ENCODE measurements at places on chromosomes 1 and 21.

- DNase-seq, result no peak
Observed at GRCh38 chr21:33696465-33696864, 54.2 kb downstream of the ITSN1 start.

- DNase-seq, result peak; percentile 20
Observed at GRCh38 chr1:172533513-172534151, 682 bp downstream of the SUCO start.

GRCh38 chr1:6545276-6546112, 8.8 kb downstream of the NOL9 start:
- DNase-seq, result peak; percentile 60

GRCh38 chr1:196678510-196678884, 26.7 kb downstream of the CFH start:
- DNase-seq, result no peak

DNA sequence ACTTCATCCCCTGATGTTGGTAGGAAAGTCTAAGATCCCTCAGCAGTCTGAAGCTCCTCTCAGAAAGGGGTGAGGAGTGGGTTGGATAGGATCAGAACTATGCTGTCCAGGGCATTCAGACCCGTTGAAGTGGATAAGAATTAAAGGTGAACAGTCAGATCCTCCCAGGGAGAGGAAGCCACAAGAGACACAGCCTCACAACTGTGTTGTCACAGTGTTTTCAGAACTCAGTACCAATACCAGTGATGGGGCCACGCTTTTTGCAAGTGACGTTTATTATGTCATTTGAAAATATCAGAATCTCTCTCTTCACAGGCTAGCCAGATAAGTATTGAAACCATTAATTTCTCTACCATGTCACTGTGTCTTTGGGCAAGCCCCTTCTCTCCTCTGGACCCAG, 15.4 kb upstream of the EPS15 start:
- DNase-seq, result no peak

DNA sequence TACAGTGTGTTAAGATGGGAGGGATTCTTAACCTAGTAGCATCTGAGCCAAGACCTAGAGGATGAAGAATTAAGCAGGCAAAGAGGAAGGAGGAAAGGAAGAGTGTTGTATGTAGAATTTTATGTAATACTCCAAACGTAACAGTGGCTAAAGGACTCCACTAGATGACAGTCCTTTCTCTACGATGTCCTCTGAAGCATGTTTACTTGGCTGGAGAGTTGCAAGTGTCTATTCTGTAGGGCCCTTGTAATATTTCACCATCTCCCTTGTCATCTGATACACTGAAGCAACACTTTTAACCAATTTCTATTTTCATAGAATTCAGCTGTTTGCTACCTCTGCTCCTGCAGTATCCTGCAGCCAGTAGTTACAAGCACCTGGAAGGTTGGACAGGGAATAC, 2.2 kb upstream of the YBX1 start:
- no peak for DNase-seq

GRCh38 chr1:25590096-25590824, 26.3 kb upstream of the MAN1C1 start:
- no peak for DNase-seq

GRCh38 chr1:207918011-207918410, 7.1 kb upstream of the CD34 start:
- no peak for DNase-seq

- DNase-seq, result no peak
Observed at GRCh38 chr1:221806236-221806635, 64.3 kb upstream of the DUSP10 start.

DNA sequence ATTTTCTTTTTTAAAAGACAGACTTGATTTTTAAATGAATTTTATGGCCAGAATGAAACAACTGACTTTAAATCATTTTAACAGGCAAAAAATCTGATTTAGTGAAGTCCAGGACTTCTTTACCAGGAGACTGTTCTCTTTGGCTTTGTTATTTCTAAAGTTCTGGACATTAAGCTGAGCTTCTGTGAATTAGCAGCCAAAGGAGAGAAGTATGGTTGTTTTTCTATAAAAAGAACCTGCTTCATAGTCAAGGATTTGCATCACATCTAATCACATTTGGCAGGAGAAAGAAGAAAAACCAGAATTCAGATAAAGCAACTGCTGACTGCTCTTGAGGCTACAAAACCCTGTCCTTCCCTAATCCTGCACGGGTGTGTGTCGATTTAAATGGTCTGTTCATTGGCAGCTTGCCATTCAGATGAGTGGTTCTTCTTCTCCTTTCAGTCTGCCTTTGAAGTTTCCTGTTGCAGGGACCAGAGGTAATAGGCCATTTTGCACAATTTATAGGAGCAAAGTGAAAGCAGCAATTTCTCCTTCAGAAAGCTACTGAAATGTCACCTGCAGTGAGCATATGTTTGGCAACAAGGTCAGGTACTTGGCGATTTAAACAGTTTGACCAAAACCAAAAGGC, 215.4 kb downstream of the OLFM3 start:
- peak; percentile 48 for DNase-seq

DNA sequence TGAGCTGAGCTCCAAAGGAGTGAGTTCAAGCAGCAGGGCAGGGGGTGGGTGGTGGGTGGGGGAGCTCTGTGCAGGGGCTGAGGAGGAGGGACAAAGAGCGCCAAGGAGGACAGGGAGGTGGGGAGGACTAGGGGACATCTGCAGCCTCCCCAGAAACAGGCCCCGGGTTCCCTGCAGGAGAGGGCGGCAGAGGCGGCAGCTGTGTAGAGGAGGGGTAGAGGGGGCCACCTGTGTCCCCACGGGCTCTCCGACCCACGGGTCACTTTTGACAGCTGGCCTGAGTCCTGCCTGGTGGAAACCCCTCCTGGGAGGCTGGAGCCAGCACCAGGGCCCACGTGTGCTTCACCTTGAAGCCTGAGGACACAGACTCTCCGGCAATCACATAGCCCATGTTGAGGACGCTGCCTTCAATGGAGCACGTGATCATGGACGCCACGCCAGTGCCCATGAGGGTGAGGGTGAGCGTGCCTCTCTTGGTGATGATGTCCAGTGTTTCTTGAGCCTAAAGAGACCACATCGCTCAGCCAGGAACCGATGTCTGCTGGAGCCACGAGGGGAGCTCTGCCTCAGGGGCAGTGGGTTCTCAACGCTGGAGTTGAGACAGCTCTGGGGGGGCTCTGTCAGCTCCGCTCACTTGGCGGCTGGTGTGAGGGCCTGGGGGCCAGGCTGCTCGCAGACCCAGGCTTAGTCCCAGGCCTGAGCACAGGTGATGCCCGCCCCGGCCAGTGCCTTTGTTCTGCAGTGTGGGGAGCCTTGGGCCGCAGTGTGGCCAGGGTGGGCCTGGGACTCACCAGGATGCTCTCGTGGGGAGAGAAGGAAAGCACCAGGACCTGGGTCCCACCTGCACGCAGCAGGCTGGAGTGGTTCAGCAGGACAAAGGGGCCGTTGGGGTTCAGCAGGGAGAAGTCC, 6.6 kb upstream of the TMEM52 start:
- DNase-seq, result no peak

- no peak for DNase-seq
Observed at GRCh38 chr1:2976180-2976562, 45.1 kb upstream of the ACTRT2 start.

GRCh38 chr1:164380893-164381292, 178.1 kb upstream of the PBX1 start:
- DNase-seq, result no peak

DNA sequence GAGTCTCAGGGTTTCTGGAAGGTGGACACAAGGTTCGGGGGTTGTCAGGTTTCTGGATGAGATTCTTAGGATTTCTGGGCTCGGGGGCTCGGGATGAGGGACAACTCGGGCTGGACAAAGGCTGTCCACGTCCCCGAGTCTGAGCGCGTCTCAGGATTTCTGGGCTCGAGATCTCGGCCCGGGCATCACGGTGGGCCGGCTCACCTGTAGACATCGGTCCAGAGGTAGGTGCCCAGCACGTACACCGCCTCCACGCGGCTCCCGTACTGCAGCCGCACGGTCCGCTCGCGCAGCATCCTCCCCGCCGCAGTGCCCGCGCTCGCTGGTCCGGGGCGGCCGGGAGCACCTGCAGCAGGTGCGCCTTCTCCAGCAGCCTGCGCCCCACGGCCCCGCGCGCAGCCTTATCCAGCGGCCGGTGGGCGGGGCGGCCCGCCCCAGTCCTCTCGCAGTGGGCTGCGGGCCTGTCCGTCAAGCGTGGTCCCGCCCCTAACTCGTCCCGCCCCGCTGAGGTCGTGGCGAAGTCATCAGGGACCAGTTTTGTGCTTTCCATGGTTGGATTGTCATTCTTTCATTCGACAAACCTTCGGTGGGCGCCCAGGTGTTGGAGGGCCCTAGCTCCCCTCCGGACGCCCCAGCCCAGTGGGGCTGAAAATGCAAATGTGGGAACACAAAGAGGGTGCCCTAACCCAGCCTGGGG, at the start of gene PADI2:
PADI2 (minus strand) TSS at position 376 of the 697 bp plus-strand sequence; CDS start at position 296, 80 bp downstream.
- no peak for DNase-seq

DNA sequence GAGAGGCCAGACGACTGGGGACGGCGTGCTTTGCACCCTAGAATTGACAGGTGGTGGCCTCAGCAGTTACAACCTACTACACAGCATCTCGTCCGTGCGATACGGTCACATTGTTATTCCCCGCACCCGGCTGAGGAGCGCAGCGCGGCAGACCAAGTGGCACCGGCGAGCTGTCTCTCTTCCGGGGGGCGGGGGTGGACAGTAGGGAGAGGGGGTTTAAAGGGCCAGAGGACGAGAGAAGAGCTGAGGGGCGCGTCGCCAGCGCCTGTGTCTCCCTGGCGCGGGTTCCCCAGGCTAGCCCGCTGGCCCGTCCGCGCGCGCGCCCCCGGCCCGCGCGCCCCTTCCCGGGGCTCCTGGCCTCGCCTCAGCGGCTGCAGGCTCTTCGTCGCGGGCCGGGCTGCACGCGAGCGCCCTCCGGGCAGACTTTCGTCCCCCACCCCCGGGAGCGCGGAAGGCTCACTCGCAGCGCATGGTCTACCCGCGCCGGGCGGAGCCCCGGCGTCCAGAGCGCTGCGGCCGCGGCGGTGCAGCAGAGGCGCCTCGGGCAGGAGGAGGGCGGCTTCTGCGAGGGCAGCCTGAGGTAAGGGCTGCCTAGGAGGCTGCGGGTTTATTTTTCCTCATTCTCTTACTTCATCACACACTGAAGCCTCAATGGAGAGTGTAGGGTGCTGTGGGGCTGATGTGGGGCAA, at the start of gene PDE4B:
PDE4B (plus strand) TSS at position 227 of the 690 bp plus-strand sequence.
- no peak for DNase-seq

- DNase-seq, result no peak
Observed at GRCh38 chr21:29637134-29637533, 302.7 kb downstream of the GRIK1 start.

- DNase-seq, result no peak
Observed at GRCh38 chr1:68276448-68276847, 44.1 kb upstream of the WLS start.

DNA sequence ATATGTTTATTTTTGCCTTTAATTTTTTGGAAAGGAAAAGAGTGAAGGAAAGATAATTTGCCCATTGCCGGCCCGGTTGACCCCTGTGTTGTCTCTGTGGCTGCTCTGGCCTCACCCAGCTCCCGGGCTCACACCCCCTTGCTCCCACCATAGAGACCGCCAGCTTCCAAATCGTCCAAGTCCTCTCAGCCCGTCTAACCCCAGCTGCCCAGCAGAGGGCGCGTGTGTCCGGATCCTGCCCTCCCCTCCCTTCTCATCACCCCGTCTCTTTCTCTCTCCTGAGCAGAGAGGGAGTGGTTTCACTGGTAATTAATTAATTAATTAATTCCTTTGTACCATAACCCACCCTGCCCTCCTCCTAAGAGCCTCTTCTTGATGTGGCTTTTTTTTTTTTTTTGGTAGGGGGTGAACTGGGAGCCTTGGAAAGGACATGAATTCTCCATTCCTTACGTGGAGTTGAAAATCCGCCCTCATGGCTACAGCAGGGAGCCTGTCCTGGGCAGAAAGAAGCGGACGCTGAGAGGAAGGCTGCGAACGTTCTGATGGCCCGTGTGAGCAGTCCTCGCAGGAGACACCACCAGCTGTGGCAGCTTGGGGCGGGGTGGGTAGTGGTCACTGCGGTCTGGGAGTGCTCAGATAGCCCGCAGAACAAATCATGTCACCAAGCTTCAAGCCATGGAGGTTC, 45.9 kb downstream of the KIAA0040 start:
- no peak for DNase-seq

DNA sequence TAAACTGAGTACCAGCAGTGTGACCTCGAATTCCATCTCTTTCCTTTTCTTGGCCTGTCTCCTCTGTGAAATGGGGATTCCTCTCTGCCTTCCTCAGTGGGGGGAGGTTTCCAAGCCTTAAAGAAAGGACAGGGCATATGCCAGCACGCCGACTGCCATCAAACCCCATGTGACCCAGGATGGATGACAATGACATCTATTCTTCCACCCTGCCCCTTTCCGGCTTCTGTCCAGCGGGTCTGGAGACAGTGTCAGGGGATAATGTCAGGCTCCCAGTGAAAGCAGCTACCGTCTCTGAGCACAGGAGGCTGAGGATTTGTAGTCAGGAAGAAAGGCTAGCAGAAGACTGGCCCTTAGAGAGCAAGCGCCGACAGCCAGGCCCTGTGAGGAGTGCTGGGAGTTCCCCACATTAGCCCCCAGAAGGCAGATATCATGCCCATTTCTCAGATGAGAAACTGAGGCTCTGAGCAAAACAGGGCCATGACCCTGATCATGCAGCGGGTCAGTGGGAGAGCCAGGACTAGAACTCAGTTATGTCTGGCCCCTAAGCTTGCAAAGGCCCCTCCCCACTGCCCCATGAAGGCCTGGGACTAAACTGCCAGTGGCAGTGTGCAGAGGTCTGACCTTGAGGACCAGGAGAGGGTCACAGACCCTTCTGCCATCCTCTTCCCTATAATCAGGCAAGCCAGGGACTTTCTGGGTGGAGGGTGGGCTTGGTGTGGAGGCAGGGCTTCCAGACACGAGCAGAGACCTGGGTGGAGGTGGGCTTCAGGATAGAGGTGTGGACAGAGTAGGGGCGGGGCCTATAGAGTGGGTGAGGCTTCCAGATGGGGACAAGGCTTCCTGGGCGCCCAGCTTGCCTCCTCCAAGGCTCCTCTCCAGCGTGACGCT, 30.1 kb downstream of the CDCA8 start:
- no peak for DNase-seq

All from foreskin keratinocyte (primary cell).